Activated CD4-positive, alpha-beta T cell treated with anti-CD3 and anti-CD28 coated beads for 36 hours (primary cell): ENCODE measurements at places on chromosomes 5 and 9.

DNA sequence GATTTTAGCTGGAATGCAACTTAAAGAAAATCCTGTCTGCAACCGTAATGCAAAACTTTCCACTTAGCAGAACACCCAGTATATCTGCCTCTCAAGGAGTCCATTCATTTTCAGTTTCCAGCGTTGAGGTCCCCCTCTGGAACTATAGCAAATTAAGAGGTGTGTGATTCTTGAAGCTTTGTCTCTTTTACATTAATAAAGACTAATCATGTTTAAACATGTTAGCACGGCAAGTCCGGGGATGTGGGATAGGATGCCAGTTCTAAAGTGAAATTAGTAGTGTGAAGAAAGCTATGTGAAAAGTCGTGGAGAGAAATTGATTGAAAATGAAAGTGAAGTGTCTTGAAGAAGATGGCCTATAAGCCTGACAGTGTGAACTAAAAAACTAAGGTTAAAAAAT is 429.1 kb downstream of the NR2F1-AS1 start:
- DNase-seq: no peak

GRCh38 chr9:108188976-108189375 is 666.8 kb downstream of the ACTL7B start:
- DNase-seq: no peak

DNA sequence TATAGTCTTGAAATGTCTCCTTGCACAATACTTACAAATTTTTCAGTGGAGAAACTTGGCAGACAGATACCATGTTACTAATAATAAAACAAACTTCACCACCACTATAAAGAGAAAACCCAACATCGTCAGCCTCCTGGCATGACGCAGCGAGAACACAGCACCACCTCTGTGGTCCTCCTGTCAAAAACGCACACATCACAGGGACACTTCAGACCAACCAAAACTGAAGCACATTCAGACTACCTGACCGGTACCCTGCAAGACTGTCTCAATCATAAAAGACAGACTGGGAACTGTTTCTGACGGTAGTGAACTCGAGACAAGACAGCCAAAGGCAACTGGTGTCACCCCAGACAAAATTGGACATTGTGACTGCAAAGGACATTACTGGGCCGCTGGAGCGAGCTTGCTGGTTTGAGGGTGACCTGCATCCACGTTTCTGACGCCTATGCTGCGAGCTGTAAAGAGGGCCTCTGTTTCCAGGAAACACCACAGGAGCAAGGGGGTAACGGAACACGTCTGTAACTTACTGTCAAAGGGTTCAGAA is 34.4 kb downstream of the NSUN2 start:
- no peak for DNase-seq

DNA sequence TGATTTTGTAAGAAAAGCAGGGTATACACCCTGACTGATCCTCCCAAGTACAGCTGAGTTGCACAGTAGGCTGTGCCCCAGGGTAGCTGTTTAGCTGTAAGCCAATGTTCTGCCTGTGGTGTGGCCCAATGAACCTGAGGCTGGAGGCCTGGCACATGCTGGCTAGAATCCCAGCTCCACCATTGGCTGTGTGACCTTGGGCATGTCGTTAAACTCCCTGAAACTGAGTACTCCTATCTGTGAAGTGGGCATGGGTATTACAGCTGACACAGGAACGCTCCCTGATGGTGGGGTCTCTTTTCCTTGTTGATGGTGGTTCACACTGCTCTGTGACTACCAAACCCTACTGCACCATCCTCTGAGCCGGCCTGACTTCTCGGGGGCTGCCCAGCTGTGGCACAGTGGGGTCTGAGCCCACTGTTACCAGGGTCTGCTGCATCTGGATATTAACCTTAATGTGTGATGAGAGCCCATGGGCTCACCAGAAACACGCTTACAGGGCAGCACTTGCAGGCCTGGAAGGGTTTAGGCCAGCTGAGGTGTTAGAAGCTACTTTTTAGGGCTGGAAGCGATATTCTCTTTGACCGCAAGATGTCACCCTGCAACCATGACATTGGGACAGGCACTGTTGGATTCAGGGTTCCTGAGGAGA is 7.0 kb upstream of the GADD45G start:
- peak; percentile 69 for DNase-seq

GRCh38 chr9:132582276-132582785 is at the start of gene BARHL1:
Gene BARHL1 (plus strand): TSS chr9:132582606. CDS start chr9:132582798, 192 bp downstream.
- DNase-seq: no peak

- DNase-seq: no peak
Observed at GRCh38 chr5:39794513-39795210, 369.9 kb upstream of the DAB2 start.

DNA sequence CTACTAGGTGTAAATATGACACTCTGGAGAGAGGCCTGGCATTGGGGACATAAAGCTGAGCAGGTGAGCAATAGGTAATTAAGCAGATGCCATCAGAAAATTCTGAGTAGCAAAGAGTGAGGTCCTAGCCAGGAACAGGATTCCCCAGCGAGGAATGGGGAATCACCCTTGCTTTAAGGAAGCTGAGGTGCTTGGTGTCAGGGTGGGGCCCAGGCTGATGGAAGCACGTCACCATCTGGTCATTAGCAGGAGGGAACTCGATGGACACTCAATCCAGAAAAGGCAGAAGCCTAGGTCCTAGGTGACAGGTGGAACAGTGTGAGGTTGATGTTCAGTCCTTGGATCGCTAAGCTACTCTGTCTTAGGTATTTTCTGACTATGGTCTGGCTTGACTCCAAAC is 562.7 kb upstream of the DAP start:
- no peak for DNase-seq

DNA sequence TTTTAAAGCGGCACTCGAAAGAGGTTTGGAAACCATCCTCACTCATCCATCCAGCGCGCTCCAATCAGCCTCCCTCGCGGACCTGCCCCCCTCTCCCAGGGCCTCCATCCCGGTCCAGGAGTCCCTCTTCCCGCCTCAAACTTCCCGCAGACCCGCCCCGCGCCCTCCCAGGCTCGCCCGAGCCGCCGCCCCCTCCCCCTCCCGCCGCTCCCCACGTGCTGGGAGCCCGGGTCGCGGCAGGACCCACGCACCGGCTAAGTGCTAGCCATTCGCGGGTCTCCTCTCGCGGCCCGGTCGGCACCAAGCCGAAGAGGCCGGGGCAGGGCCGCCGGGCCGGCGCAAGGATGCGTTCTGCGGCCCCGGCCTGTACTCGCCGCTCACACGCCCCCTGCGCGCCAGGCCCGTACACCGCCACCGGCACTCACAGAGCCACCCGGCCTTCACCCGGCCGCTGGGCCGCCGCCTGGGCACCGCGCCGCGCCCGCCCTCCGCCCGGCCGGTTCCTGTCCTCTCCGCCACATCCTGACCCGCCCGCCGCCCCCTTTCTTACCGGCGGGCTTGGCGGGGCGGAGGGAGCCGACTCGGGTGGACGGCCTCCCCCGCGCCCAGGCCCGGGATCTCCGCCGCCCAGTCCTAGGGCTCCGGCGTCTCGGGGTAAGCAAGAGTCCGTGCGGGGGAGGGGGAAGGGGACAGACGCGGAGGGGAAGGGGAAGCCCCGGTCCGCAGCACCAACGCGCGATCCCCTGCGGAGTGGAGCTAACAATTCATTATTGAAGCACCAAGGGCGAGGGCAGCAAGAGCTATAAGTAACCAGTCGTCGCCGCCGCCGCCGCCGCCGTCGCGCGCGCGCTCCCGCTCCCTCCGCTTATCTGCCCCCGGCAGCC is 576 bp downstream of the CHD1 start:
- DNase-seq: peak; percentile 69
